Left ventricle myocardium superior (tissue), 1 donor: ENCODE measurements at places on chromosomes 6 and 20. TPM values are rescaled to one million over a fixed set of nuclear protein-coding genes. Genes with fewer than 3 reads are reported as not detected.

ATRN gene
- total RNA-seq = 34.3 TPM

ZNF133 gene
- 6.3 TPM for total RNA-seq

NRN1 gene
- 13.7 TPM for total RNA-seq

GATA5 gene
- total RNA-seq = 18.1 TPM

SLC32A1 gene
- not detected for total RNA-seq

SNAP91 gene
- total RNA-seq = 1.3 TPM

MROH8 gene
- total RNA-seq = 4.4 TPM

ENPP4 gene
- total RNA-seq = 21.3 TPM

SIRPB2 gene
- 3.5 TPM for total RNA-seq

PPP1R10 gene
- total RNA-seq = 32.7 TPM

FRK gene
- 8.8 TPM for total RNA-seq

BMP5 gene
- 2.8 TPM for total RNA-seq

ANKRD6 gene
- total RNA-seq = 21.4 TPM

C4A gene
- total RNA-seq = 96.3 TPM

BTN1A1 gene
- not detected for total RNA-seq

NRSN2 gene
- 17.4 TPM for total RNA-seq
